Anterior cingulate cortex (tissue), 58 donors: ENCODE measurements at places on chromosomes 6 and 20.

DNA sequence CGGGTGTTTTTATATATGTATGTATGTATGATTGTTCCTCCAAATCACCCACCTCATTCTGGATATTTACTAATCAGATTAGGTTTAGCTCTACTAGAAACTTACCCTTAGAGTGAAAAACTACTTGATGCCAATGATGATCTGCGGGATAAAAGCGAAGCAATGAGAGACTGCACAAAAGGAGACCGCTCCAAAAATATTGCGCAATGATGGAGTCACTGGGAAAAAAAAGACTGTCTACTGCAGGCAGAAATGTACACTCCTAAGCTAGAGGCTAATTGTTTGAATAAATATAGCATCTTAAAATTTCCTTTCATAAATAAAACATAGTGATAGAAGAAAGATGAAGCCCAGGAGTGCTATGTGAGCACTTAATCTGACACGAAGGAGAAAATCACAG is 7.3 kb downstream of the RAB32 start:
- no peak for DNase-seq

DNA sequence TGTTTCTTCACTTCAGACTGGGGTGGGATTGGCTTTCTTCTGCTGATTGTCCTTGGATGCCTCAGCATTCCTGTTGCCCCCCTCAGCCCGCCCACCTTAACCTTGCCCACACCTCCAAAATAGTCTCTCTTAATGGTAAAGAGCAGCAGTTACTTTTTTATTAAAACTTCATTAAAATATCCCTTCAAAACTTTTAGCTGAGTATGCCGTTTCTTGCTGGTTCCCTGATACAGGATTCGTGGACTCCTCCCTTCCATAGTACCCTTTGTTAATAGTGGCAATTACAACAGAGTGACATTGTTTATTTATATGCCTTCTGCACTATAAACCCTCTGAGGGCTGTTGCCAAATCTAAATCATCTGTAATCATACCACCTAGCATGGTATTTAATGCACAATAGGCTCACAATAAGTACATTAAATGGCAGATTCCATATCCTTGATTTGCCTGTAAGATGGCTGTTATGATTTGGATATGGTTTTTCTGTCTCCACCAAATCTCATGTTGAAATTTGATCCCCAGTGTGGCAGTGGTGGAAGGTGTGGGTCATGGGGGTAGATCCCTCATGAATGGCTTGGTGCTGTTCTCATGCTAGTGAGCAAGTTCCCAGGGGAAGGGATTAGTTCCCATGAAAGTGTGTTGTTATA is 3.5 kb upstream of the MOCS1 start:
- DNase-seq = no peak

DNA sequence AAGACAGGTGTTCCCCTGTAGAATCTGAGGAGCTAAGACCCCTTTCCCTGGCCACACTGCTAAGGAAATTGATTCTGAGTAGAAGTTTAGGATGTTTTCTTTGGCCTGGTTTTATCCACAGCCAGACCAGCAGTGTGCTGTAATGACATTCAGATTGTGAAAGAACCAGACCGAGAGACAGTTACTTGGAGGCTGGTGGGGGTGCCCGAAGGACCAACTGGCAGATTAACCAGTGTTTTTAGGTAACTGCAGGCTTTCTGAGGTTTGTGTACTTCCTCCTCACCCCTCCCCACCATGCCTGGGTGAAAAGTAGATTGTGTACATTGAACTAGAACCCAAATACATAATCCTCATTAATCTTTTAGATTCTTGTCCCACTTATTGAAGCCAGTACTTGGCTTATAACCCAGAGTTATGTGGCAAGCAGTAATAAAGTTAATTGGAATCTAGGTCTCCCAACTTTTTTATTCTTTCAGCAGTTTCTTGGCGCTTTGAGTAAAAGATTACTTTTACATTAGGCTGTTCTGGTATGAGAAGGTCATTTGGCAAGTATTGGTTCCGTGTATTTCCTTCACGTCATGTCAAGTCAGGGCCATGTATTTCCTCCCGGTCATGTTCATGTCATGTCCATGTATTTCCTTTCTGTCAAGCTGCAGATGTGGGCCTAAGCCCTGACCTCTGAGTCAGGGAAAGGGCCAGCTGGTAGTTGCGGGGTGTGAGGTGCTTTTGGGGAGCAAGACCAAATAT is 93.7 kb downstream of the TCP11 start:
- no peak for DNase-seq

- no peak for DNase-seq
Observed at GRCh38 chr6:44260451-44261297, 3.3 kb upstream of the SLC35B2 start.

GRCh38 chr6:30749554-30750378 is 5.4 kb upstream of the IER3 start:
- no peak for DNase-seq

DNA sequence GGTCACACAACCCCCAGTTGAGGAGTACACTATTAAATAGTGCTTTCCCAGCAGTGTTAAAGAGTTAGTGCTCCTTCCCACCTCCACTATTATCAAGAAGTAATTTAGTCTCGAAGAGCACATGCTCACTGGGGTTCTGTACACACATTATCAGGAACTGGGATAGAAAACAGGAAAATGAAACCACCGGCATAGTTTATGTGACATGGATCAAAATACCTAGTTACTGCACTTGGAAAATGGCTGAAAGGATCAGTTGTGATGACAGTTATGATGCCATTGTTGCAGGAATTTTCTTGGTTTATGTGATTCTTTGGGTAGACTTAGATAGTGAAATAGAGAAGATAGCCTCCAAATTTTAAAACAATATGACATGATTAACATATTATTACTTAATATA is 152.9 kb downstream of the AKAP7 start:
- no peak for DNase-seq

- no peak for DNase-seq
Observed at GRCh38 chr6:166555086-166555485, 31.4 kb downstream of the RAMACL start.

DNA sequence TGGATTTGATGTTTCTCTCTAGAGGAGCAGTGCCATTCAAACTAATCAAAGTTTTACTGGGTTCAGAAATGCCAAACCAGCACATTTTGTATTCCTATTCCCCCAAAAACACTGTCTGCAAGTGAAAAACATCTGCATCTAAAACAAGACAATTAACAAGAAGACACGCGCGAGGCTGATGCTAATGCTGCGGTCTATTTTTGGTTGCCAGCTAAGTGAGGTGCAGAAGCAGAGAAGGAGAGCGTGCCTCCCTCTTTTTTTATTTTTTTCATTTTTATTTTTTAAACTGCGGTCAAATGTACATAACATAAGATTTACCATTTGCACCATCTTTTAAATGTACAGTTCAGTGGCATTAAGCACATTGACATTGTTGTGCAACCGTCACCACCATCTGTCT is 641.1 kb downstream of the DHX35 start:
- DNase-seq = peak; percentile 0

DNA sequence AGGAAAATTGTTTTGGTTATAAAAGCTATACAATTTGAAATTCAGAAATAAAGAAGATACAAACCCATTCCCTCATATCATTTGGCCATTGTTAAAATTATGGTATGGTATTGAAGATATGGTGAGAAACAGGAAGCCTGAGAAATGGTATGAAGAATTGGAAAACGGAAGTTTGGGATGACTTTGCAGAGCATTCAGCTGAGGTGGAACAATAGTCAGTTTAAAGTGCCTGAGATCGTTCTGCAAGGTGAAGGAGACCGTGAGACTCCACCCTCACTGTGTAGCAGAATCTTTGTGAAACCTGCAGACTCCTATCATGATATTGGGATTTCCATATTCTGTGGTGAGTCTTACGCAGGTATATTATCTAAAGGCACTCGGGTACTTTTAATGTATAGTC is 97.3 kb downstream of the ADGRB3 start:
- DNase-seq = no peak

- no peak for DNase-seq
Observed at GRCh38 chr6:116439522-116440051, 21.6 kb upstream of the CALHM6 start.

GRCh38 chr6:44111434-44112417 is 15.5 kb downstream of the MRPL14 start:
- no peak for DNase-seq

- no peak for DNase-seq
Observed at GRCh38 chr6:16380220-16380809, 141.9 kb downstream of the GMPR start.

- no peak for DNase-seq
Observed at GRCh38 chr6:157471077-157471686, 90.2 kb downstream of the ZDHHC14 start.

DNA sequence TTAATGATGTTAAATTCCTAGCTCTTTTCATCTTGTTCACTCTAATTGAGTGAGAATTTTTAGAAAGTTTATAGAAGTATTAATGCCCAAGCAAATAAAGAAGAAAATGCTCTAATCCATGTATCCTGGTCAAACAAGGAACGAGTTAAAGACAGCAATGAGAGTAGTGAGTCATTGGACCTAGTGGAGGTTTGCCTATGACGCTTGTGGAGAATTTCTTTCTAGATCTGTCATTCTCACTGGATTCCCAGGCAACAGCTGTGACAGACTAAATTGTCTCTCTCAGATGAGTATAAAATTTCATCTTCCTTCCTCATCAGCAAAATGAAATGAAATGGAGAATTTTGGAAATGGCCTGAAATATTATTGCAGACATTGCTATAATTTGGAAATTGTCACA is 127.9 kb downstream of the COL19A1 start:
- DNase-seq = no peak

DNA sequence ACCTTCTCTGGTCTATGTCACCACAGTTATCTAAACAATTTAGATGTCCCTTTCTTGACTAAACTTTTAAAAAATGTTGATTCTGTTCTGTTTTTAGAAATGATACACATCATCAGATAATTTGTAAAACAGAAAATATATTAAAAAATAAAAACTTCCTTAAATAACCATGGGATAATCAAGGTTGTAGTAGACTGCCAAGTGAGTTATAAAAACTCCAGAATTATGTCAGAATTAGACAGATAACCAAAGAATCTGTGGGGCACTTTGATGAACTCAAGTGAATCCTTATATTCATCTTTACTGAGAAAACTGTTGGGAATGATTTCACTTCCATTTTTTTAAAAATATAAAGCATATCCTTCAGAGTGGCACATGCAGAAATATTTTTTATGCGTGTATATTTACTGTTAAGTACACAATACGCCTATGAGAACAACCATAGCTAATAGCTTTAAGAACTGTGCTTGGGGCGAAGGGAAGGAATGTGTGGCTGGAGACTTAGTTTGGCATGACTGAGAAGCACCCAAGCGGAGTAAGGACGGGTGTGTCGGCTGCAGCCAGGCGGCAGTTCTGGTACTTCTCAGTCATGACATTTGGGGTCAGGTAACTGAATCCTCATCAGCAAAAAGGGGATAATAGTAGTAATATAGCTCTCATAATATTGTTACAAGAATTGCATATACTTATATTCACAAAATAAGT is 604.7 kb upstream of the CITED2 start:
- DNase-seq = no peak

- DNase-seq = no peak
Observed at GRCh38 chr6:155132617-155133016, 131.2 kb upstream of the CLDN20 start.

- no peak for DNase-seq
Observed at GRCh38 chr20:47849596-47849995, 64.3 kb upstream of the SULF2 start.

GRCh38 chr6:12851123-12851695 is 134.6 kb downstream of the PHACTR1 start:
- no peak for DNase-seq

GRCh38 chr6:36851626-36852025 is 12.4 kb upstream of the CPNE5 start:
- DNase-seq = no peak

GRCh38 chr6:1689141-1689540 is 79.4 kb downstream of the FOXC1 start:
- no peak for DNase-seq

DNA sequence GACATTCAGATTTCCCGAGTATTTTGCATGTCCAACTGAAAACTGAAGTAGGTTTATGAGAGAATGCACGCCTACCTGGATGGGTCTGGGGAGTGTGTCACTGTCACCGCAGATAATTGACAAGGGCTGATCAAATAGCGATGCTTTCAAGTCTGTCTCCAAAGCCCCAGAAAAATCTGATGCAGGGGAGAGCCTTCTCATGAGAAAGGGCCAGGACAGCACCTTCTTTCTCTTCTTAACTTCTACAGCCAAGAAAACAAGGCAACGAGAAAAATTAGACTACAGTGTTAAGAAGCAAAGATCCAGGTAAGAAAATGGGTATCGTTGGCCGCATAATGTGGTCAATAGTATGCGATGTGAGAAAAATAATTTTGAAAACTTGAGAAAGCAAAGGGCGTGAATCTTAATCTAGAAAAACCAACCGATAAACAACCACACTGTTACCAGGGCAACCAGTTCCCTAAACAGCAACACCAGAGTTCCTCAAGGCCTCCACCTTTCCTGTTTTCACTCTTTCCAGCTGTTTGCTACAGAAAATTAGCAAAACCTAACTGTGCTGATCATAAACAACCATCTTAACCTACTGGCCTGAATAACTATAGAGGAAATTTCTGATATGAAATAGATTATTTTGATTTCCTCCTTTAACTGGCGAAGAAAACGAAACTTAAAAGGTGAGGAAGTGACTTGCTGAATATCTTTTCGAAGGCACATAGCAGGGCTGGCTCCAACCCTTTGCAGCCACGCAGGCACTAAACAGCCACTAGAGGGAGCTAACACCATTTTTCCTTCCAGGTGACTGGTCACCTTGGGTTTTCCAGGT is 2.6 kb downstream of the TAGAP start:
- DNase-seq = no peak

DNA sequence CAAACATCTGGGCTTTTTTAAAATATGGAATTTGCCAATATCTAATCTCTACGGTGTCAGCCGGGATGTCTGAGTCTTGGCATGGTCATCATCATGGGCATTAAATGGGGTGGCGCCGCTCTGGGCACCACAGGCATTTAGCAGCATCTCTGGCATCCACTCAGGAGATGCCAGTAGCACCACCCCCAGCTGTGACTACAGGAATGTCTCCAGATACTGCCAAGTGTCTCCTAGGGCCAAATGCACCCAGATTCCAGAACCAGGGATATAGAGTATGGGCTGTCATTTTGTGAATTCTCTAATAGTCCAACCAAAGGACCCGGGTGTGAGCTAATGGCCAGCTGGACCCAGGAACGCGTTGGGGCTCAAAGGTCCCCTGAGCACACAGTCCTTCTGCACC is 361.0 kb downstream of the TAF4 start:
- DNase-seq = no peak

DNA sequence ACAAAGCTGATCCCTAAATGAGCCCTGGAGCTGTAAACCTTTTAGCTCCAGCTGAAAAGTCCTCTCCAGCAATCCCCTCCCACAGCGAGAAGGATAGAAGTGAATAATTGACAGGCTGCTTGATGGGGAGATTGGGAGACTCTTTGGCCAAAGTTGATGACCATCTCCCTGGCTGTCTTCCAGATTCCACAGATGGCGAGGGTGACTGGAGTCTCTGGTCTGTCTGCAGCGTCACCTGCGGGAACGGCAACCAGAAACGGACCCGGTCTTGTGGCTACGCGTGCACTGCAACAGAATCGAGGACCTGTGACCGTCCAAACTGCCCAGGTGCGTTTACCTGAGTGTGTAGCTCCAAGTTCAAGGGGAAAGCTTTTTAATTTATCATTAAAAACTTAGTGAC is 67.3 kb downstream of the ISM1 start:
- no peak for DNase-seq
